ENCODE measurements at places on chromosomes 13 and 19.

DNA sequence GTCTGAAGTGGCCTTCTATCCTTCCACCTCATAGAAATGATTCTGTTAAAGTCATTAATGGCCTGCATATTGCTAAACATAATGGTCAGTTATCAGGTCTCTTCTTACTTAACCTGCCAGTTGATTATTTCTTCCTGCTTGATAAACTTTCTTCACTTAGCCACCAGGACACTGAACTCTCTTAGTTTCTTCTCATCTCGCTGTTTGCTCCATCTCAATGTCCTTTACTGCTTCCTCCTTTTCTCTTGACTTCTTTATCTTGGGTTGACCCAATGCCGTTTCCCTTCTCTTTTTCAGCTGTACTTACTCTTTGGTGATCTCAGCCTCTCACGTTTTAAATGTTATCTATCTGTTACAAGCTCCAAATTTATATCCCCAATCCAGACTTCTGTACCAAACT, 17.1 kb upstream of the CLC start:
- no peak for DNase-seq

DNA sequence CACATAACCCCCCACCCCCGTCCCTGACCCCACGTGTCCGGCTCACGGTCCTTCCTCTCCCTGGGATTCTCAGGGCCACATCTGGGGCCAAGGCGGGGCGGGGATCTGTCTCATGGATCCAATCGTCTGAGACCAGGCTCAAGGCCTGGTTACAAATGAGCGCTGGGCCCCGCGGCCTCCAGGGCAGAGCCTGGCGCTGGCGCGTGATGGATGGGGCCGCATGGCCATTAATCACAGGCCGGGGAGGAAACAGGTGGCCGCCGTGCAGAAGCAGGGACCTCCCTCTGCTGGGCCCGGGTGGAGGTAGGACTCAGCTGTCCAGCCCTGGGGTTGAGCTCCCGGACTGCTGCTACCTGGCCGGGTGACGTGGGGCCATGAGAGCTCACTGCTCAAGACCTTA, 5.8 kb upstream of the TLE5 start:
- no peak for DNase-seq

GRCh38 chr19:7618348-7618747, 11.0 kb downstream of the XAB2 start:
- no peak for DNase-seq

- DNase-seq: no peak
Measured at GRCh38 chr13:48233889-48234488, 983 bp downstream of the ITM2B start.

- DNase-seq: no peak
Measured at GRCh38 chr19:47417107-47417745, 2.1 kb downstream of the MEIS3 start.

- no peak for DNase-seq
Measured at GRCh38 chr13:109781384-109782065, 4.9 kb downstream of the IRS2 start.

GRCh38 chr13:32783067-32783466, 196.8 kb downstream of the PDS5B start:
- DNase-seq: no peak

GRCh38 chr13:79647533-79647932, 166.6 kb downstream of the NDFIP2 start:
- DNase-seq: no peak

DNA sequence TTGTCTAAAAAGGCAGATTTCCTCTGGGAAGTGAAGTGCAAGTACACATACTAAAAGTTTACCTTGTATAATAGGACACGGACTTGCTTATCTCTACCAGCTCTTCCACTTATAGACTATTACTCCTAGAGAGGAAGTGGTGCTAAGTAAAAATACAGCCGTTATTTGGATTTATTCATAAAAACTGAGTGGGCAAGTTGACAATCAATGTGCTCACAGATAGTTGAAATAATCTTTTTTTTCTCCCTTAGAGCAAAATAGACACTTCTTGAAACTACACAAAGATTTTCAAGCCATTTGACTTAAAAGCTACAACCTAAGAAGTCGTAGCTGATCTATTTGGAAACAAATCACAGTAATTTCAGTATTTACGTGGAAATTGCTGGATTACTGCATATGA, 2584.7 kb upstream of the PCDH20 start:
- no peak for DNase-seq

Data from HS-5 (cell line).